Left ventricle myocardium inferior (tissue), 1 donor: ENCODE measurements at places on chromosomes 4 and X.

GRCh38 chr4:26321373-26322221 is 783 bp downstream of the RBPJ start:
- DNase-seq, result peak; percentile 25

DNA sequence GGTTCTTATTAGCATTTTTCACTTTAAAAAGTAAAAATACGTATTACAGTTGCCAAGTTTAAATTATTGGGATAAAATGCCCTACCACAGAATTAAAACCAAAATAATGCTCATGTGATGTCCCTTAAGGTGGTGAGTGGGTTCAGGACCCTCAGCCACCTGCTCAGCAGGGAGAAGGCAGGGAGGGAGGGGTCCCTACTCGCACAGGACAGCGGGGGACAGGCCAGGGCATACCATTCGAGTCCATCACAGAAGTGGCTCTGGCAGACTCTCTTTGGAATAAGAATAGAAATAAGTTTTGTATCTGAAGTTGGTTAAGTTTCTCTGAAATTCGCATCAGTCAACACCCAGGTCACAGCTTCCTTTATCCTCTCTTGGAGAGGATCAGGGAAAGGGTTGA is 37.7 kb downstream of the NOP14 start:
- DNase-seq, result no peak

GRCh38 chr4:121243485-121243884 is 79.4 kb upstream of the TNIP3 start:
- DNase-seq, result no peak

GRCh38 chr4:124191329-124191728 is 521.2 kb downstream of the ANKRD50 start:
- no peak for DNase-seq
